ENCODE measurements at places on chromosomes 3 and 15. TPM values are rescaled to one million over a fixed set of nuclear protein-coding genes. Genes with fewer than 3 reads are reported as not detected.

The CCDC80 gene
- total RNA-seq, result 5.4 TPM

DNA sequence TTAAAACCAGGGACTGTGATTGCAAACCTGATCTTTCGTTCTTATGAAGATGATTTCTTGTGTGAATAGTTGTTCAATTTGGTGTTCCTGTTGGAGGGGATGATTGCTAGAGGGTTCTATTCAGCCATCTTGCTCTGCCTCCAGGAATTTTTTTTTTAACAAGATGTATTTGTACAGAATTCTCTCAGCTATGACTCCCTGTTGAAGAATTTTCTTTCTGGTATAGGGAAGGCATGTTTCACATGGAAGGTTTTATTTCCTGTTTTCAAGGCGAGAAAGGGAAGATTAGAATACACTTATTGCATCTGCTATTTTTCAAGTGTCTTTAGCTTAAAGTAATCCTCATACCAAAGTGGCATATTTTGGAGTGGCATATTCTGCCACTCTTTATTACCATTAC lies 5.6 kb upstream of the LRRC34 start:
- DNase-seq, result no peak
- H3K27ac ChIP-seq, result no peak overlapping the region
- H3K4me1 ChIP-seq, result no peaks in the 10 kb centered on the region
- no peaks in the 10 kb centered on the region for H3K36me3 ChIP-seq

DNA sequence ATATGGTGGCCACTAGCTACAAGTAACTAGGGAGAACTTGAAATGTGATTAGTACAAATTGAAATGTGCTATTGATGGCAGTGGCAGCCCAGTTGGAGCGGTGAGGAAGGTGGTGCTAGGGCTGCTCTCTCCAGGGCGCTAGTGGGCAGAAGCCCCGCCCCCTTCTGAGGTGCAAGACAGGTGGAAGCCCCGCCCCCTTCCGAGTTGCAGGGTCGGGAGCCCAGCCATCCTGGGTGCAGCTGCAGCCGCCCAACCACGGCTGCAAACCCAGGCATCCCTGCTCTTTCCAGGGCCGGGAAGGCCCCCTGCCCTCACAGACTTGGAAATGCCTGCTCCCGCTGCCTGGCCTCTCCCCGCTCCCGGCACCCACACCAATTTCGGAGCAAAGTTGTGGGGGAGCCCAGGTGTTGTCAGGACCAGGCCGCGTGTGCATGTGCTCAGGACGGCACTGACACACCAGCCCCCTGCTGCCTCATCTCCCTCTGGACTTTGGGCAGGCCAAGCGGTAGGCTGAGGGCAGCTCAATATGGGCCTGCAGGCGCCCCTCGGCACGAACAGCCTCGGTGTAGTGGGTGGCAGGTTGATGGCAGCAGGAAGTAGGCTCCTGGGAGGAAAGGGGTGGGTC lies 10.0 kb downstream of the ATR start:
- H3K27me3 ChIP-seq, result no peaks in the 10 kb centered on the region
- H3K4me1 ChIP-seq, result no peaks in the 10 kb centered on the region
- no peak for DNase-seq
- H3K27ac ChIP-seq, result no peak overlapping the region
- no peak overlapping the region for H3K4me3 ChIP-seq
- no peaks in the 10 kb centered on the region for H3K36me3 ChIP-seq

GRCh38 chr3:186173224-186173815 lies 64.4 kb upstream of the ETV5 start:
- H3K4me1 ChIP-seq, result no peaks in the 10 kb centered on the region
- H3K4me3 ChIP-seq, result no peak overlapping the region
- H3K36me3 ChIP-seq, result no peaks in the 10 kb centered on the region
- H3K27ac ChIP-seq, result no peak overlapping the region
- no peak for DNase-seq

The SIDT1 gene
- total RNA-seq, result 105 TPM

The APOD gene
- total RNA-seq, result 68.2 TPM

The CMTM8 gene
- total RNA-seq, result 16.5 TPM

The GCSAM gene
- not detected for total RNA-seq

The MED12L gene
- 0.13 TPM for total RNA-seq

GRCh38 chr3:68059628-68060152 lies 405.3 kb upstream of the SUCLG2 start:
- H3K36me3 ChIP-seq, result no peaks in the 10 kb centered on the region
- DNase-seq, result no peak
- H3K4me3 ChIP-seq, result no peak overlapping the region
- H3K4me1 ChIP-seq, result peaks cover 5% of the 10 kb centered on the region
- no peaks in the 10 kb centered on the region for H3K27me3 ChIP-seq

DNA sequence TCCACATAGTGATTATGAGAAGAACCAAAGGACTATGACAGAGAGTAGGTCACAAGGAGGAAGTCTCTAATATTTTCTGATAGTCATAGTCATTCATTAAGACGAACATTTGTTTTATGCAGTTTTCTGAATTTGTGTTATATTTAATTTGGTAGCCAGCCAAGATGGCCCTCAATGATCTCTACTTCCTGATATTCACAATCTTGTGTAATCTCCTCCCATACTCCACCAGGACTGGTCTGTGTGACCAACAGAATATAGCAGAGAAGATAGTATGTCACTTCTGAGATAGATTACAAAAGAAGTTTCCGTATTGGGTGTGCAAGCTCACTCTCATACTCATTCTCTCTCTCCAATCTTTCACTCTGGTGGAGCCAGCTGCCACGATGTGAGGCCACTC lies 30.8 kb downstream of the HLTF start:
- no peaks in the 10 kb centered on the region for H3K4me1 ChIP-seq
- no peak for DNase-seq
- no peaks in the 10 kb centered on the region for H3K27me3 ChIP-seq
- H3K4me3 ChIP-seq, result no peak overlapping the region
- H3K36me3 ChIP-seq, result no peaks in the 10 kb centered on the region

DNA sequence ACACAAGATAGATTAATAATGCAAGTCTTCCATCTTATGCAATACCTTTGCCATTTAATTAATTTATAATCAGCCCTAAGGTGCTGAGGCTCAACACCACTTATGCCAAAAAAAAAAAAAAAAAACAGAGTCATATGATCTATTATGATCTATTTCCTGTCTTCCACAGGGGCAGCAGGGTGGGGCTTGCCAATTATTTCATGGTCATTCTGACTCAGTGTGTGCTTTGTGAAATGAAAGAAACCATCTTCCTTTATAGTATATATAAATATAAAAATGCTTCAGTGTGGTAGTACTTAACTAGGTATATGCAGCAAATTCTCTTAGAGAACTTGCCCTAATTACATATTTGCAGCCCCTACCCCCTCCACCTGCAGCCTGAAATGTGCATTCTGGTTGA lies 7.2 kb upstream of the RARB start:
- H3K27ac ChIP-seq, result no peak overlapping the region
- DNase-seq, result no peak
- H3K4me3 ChIP-seq, result no peak overlapping the region
- H3K4me1 ChIP-seq, result peaks cover 10% of the 10 kb centered on the region
- no peaks in the 10 kb centered on the region for H3K27me3 ChIP-seq

DNA sequence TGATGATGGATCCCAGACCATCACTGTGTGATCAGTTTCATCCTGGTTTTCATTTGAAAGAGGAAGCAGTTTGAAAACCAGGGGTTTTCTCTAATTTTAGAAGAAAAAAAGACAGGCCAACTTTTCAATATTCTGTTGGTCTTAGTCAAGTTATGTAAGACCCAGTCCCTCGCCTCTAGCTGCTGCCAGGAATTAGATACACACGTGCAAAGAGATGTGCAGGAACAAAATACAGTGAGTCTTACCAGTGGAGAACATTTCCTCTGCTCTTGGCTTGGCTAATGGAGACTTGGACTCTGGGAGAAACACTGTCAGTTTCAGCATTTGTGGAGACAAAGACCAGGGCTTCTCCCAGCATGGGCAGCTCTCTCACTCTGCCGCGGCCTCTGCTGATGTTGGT lies 214.9 kb upstream of the C2CD4B start:
- no peak overlapping the region for H3K4me3 ChIP-seq
- no peaks in the 10 kb centered on the region for H3K4me1 ChIP-seq
- no peaks in the 10 kb centered on the region for H3K27me3 ChIP-seq

The TMC3 gene
- total RNA-seq, result not detected

The CADM2 gene
- total RNA-seq, result 22.3 TPM

The SH2D7 gene
- 7.7 TPM for total RNA-seq

DNA sequence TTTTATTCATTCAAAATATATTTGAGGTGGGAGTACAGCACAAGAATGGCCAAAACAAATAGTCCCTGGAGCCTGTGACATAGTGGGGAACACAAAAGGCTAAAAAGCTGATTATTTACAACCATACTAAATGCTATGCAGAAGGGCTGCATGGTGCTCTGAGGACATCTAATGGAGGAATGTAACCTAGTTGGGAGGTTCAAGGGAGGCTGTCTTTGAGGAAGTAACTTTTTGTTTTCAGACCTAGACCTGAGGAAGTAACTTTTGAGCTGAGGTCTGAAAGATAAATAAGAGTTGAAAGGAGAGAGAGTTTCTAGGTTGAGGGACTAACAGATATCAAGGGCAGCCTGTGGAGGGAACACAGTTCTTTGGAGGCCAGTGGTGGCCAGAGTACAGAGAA lies 34.8 kb upstream of the RASA2 start:
- peaks cover 8% of the 10 kb centered on the region for H3K36me3 ChIP-seq
- peak; percentile 67 for DNase-seq
- H3K4me3 ChIP-seq, result no peak overlapping the region
- H3K27me3 ChIP-seq, result no peaks in the 10 kb centered on the region

DNA sequence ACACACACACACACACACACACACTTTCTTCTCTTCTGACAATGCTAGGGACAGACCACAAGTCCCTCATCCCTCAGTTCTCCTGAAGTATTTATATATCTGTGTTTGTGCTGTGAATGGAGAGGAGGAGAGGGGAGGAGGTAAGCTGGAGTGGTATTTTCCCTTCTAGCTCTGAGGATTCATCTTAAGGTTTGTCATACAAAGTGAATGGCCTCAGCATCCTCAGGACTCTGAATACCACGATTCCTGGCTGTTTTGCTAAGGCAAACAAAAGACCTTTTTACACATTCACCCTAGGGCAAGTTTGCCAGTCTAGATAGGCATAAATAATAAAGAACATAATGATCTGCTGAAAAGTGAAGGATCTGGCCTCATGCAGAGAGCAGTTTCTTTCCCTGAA lies 65.7 kb upstream of the CHMP2B start:
- H3K4me1 ChIP-seq, result no peaks in the 10 kb centered on the region
- H3K4me3 ChIP-seq, result no peak overlapping the region
- no peaks in the 10 kb centered on the region for H3K27me3 ChIP-seq
- no peak overlapping the region for H3K27ac ChIP-seq
- no peak for DNase-seq

DNA sequence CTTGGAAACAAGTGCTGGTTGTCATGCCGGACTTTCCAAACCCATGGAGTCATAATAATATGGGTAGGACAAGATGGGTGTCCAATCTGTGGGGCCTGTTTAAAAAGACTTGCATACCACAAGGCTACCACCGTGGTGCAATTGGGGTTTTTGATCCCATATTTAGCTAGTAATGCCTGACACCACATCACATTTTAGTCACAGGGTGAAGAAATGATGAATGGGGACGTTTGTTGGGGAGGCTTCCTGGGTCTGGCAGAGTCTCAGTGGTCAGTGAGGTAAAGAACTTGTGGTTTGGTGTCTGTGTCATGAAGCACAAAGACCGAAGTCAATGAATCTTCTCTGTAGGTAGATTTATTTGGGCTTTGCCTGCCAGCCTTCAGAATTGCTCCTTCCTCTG lies 31.0 kb downstream of the P3H2 start:
- no peaks in the 10 kb centered on the region for H3K4me1 ChIP-seq
- H3K27me3 ChIP-seq, result no peaks in the 10 kb centered on the region
- no peak overlapping the region for H3K4me3 ChIP-seq
- DNase-seq, result no peak

The ALPK3 gene
- 7.0 TPM for total RNA-seq

The PP2D1 gene
- not detected for total RNA-seq

- H3K36me3 ChIP-seq, result no peaks in the 10 kb centered on the region
- H3K4me3 ChIP-seq, result no peak overlapping the region
- no peaks in the 10 kb centered on the region for H3K4me1 ChIP-seq
- H3K27ac ChIP-seq, result no peak overlapping the region
- no peak for DNase-seq
Measured at GRCh38 chr15:97984157-97984556, 23.7 kb downstream of the ARRDC4 start.

GRCh38 chr3:14415501-14415900 lies 13.1 kb downstream of the SLC6A6 start:
- no peak for DNase-seq

GRCh38 chr3:141657516-141657915 lies 80.6 kb upstream of the RNF7 start:
- no peaks in the 10 kb centered on the region for H3K27me3 ChIP-seq
- no peak for DNase-seq
- no peak overlapping the region for H3K4me3 ChIP-seq
- H3K27ac ChIP-seq, result no peak overlapping the region

- no peak for DNase-seq
- no peak overlapping the region for H3K27ac ChIP-seq
- no peaks in the 10 kb centered on the region for H3K4me1 ChIP-seq
- H3K36me3 ChIP-seq, result no peaks in the 10 kb centered on the region
- no peaks in the 10 kb centered on the region for H3K27me3 ChIP-seq
Measured at GRCh38 chr3:133759740-133760305, 13.6 kb downstream of the TF start.

DNA sequence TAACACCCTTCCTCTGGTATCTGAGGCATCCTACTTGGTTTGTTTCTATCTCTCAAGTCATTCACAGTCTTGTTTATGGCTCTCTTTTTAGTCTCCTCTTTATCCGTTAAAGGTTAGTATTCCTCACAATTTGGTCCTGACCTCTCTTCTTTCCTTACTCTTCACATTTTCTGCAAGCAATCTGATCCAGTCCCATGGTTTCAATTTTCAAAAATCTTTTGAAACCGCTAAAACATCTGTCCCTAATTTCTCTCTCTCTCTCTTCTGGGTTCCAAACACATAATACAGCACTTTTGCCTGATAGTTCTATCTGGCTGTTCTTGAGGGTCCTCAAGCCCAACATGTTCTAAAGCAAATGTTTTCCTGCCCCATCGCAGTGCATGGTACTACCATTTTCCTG lies 149.0 kb downstream of the SERPINI1 start:
- no peaks in the 10 kb centered on the region for H3K27me3 ChIP-seq
- H3K4me3 ChIP-seq, result no peak overlapping the region
- no peak for DNase-seq
- H3K4me1 ChIP-seq, result no peaks in the 10 kb centered on the region

- peak overlapping the region; percentile 24 for H3K4me3 ChIP-seq
- DNase-seq, result peak; percentile 26
- H3K27me3 ChIP-seq, result no peaks in the 10 kb centered on the region
- no peaks in the 10 kb centered on the region for H3K36me3 ChIP-seq
- H3K27ac ChIP-seq, result peak overlapping the region; percentile 73
Measured at GRCh38 chr3:152243721-152244516, 24.8 kb upstream of the MBNL1 start.

DNA sequence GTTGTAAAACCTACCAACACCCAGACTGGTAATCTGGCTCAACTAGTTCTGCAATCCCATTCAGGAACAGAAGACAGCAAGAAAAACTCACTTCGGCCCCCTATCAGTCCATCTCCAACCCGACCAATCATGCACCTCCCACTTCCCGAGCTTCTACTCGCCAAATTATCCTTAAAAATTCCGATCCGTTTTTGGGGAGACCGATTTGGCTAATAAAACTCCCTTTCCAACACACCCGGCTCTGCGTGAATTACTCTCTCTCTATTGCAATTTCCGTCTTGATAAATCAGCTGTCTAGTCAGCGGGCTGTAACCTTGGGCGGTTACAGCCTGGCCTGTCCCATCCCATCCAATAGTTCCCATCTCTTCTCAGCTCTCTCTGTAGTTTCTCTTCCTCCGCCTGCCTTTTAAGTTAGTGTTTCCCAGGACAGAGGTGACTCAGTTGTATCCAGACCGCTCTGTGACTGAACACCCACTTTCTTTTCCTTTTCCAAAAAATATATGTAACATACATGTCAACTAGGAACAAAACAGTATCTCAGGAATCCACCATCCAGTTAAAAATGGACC lies 780 bp upstream of the ACAD9 start:
- H3K4me3 ChIP-seq, result peak overlapping the region; percentile 91
- H3K27me3 ChIP-seq, result no peaks in the 10 kb centered on the region
- peaks cover 14% of the 10 kb centered on the region for H3K4me1 ChIP-seq
- peak overlapping the region; percentile 84 for H3K27ac ChIP-seq
- DNase-seq, result no peak

All from Peyer's patch (tissue), 4 donors.